ENCODE measurements at places on chromosomes 5 and 9.

DNA sequence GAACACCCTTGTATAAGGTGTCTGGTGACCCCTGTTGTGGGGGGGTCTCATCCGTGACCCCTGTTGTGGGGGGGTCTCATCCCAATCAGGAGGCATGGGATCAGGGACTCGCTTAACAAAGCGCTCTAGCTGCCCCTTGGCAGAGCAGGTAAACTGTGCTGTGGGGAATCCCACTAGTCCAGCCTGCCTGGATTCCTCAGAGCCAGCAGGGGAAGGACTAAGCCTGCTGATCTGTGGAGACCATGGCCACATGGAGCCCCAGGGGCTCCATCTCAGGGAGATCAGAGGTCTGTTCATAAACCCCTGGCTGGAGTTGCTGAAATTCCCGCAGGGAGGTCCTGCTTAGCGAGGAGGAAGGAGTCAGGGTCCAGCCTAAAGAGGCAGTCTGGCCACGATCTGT, 45.8 kb upstream of the TXNDC8 start:
- DNase-seq = no peak

- DNase-seq = no peak
Observed at GRCh38 chr5:172088801-172089200, 82.4 kb upstream of the FBXW11 start.

DNA sequence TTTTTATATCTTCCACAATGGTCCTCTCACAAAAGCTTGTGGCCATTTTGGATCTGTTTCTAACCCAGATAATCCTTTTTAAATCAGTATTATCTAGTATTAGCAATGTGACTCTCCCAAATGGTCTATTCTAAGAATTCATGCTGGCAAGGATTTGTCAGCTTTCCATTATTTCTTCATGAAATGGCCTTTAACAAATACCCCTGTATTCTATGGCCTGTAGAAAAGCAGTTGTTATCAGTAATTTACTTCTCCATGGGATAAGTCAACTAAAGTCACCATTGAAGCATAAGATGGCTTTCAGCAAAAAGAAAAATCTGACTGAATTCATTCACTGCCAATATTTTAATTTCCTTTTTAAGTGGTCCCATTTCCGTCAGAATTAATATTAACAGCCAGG, 346.4 kb upstream of the FAM174A start:
- DNase-seq = no peak

- no peak for DNase-seq
Observed at GRCh38 chr9:86687788-86688187, 259.5 kb downstream of the GAS1 start.

DNA sequence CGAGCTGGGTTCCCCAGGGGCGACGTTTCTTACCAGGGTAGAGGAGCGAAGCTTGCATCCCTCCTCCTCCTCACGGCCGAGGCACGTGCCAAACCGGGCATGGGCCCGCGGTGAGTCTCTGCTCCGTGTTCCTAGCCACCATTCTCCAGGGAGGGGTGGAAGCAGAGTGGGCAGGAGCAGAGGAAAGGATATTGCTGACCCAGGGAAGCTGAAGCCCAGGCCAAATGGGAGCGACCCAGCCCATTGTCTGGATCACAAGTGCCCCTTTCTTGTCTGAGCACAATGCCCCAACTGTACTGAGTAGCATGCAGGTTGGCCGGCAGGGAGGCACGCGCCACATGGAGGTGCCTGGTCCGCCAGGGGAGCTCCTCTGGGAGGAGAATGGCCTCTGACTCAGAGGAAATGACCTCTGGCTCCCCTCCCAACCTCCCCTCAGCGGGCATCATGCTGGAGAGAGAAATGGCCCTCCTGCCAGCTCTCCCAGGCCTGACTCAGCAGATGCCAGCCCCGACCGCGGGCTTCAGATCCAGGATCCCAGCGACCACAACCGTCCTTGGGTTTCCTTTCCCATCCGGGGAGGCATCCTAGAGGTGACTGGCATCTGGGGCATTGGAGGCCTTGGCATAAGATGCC, 1.1 kb downstream of the PRR7 start:
- DNase-seq = no peak

Data from ureter (tissue), 1 donor.